ENCODE measurements at places on chromosomes 11 and 22.
A peak's percentile ranks its signal among the peaks of the same experiment; 100 is the strongest.

GRCh38 chr11:10318527-10318802 lies 13.6 kb downstream of the ADM start:
- DNase-seq = no peak

DNA sequence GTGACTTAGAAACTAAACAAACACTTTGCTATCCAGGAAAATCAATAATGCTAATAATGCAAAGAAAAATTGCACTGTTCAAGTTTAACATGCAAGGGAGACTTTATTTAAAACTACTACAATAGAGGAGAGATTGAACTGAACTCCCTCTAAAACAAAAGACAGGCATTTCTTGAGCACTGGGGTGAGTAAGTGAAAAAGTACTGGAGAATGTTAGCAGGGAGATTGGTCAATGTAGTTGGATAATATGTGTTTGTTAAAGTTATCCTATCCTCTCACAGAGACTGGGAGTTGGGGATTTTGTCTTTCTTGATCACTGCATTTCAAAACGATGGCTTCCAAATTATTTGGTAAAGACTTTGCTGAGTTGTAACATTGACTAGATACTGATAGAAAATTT lies 77.6 kb downstream of the LUZP2 start:
- DNase-seq = no peak

DNA sequence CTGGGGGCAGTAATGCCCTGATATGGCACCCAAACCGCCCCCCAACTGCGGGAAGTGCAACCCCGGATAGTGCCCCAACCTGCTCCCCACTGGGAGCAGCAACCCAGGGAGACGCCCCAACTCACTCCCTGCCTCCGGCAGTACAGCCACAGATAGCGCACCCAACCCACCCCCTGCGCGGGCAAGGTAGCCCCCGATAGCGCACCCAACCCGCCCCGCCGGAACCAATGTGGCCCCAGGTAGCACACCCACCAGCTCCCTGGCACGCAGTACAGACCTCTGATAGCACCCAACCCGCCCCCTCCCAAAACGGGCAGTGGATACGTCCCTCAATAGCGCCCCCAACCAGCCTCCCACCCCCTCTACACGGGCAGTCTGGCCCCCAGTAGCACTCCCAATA lies 3.8 kb upstream of the RFPL3 start:
- DNase-seq = no peak

- no peak for DNase-seq
These were observed 11.5 kb downstream of the ST13 start for GRCh38 chr22:40844951-40845350.

- no peak for DNase-seq
These were observed 893.9 kb downstream of the OPCML start for GRCh38 chr11:132638423-132638822.

GRCh38 chr11:72836111-72836510 lies 21.9 kb downstream of the ATG16L2 start:
- DNase-seq = no peak

DNA sequence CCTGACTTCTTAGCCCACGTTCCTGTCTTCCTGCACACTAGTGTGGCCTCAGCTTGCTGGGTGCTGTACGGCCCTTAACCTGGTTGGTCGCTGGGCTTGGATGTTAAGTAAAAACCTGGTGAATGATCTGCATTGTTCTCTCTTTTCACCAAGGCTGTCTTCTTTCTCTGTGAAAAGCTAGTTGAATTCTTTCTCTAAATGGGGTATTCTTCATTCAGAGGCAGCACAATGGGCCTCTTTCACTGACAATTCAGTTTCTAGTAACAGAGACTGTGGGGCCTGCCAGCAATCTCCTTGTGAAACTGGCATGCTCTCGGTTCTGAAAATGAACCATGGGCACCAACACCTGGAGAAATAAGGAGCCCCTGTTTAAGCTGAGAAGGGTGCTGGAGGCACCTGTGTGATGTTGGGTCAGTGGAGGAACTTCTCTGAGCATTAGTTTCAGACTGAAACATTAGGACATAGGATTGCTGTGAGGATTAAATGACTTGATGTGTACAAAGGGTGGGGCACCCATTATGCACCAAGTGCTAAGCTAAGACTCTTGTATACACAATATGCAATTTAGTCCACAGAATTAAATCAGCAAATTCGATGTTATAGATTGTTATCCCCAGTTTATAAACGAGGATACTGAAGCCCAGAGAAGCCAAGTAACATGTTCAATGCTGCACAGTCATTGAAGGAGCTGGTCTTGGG lies 33.1 kb upstream of the ELF5 start:
- DNase-seq = no peak

DNA sequence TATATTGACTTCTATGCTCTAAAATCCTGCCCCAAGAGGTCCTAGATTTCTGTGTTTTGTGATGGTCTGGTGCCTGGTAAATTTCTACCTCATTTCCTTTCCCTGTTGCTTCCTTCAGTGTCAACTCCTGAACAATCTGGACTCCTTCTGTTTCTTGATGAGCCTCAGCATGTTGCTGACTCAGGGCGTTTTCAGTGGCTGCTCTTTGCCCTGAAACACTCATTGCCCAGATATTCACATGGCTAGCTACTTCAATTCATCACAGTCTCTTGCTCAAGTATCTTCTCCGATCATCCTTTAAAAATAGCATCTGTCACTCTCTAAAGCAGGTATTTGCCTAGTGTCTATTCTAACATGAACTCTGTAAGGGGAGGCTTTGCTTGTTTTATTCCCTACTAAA lies 526.3 kb upstream of the RAG2 start:
- DNase-seq = no peak

DNA sequence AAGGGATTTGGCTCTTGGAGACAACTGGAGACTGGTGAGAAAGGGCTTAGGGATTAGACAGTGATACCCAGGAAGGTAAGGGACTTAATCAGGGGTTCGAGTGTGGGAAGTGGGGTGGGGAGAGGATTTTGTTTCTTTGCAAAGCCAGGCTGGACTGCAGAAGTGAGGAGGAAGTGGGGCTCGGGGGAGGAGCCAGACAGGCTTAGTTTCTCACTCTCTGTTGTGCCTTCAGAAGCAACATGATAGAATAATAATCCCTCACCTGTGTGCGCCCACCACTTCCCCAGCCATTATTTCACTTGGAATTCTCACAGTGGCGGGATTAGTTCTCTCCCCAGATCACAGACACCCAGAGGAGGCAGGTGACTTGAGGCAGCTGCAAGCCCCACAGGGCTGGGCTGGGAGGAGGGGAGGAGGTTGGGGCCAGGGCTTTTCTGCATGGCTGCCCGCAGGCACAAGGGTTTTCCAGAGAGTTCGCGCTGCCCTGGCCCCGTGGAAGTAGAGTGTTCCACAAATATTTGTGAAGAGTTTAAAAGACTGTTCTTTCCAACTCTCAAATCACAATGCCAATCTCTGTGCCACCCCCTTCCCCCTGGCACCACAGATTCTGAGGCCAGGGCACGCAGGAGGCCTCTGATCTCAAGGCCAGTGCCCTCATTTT lies 4.0 kb upstream of the SEC14L2 start:
- no peak for DNase-seq

GRCh38 chr11:78822931-78823423 lies 248.3 kb upstream of the NARS2 start:
- no peak for DNase-seq

DNA sequence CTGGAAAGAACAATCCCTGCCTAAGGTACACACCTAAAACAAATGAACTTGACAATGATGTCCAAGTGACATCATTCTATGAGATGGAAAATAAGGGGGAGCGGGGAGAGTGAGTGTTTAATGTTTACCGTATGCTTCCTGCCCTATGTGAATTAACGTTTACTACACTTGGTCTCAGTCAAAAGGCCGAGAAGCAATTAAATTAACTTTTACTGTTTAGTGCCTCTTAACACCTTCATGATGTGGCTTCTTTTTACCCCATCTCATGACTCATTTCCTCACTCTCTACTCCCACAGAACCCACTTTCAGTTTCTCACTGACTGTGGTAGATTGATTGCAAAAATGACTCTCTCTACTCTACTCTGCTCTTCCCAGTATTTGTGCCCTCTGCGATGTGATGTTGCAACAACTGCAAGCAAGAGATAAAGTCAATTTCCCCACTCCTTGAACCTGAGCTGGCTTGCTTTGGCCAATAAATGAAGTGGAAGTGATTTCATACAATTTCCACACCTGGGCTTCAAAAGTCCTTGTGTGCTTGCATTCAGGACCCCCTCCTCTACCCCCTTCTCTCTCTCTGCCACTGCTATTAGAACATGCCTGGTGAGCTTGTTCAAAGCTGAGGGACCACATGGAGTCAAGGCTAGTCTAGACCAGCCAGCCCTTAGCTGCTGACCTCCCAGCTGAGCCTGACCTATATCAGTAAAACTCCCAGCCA lies 11.6 kb upstream of the ALKBH3 start:
- no peak for DNase-seq

GRCh38 chr11:68255526-68255925 lies 16.2 kb downstream of the C11orf24 start:
- peak; percentile 16 for DNase-seq

GRCh38 chr11:27281740-27282590 lies 81.0 kb downstream of the CCDC34 start:
- DNase-seq = no peak

GRCh38 chr11:64173616-64174355 lies 7.9 kb upstream of the MACROD1 start:
- no peak for DNase-seq

GRCh38 chr11:121842192-121842585 lies 273.8 kb downstream of the BLID start:
- no peak for DNase-seq

DNA sequence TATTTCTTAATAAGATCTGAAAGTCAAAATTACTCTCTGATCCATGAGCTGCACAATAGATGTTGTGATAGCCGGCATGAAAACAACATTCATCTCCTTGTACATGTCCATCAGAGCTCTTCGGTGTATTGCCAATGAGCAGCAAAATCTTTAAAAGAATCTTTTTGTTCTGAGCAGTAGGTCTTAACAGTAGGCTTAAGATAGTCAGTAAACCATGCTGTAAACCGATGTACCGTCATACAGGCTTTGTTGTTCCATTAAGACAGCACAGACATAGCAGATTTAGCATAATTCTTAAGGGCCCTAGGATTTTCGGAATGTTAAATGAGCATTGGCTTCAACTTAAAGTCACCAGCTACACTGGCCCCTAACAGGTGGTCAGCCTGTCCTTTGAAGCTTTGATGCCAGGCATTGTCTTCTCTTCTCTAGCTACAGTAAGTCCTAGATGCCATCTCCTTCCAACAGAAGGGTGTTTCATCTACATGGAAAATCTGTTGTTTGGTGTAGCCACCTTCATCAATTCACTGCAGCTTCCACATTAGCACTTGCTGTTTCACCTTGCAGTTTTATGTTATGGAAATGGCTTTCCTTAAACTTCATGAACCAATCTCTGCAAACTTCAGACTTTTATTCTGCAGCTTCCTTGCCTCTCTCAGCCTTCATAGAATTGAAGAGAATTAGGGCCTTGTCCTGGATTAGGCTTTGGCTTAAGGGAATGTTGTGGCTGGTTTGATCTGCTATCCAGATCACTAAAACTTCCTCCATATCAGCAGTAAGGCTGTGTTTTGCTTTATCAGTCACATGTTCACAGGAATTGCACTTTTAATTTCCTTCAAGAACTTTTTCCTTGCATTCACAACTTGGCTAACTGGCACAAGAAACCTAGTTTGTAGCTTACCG lies 28.4 kb downstream of the RRP8 start:
- no peak for DNase-seq

GRCh38 chr22:26045860-26046259 lies 123.4 kb upstream of the SEZ6L start:
- no peak for DNase-seq

All from islet precursor cell (in vitro differentiated cells).